ENCODE measurements at places on chromosomes 12 and 14.

DNA sequence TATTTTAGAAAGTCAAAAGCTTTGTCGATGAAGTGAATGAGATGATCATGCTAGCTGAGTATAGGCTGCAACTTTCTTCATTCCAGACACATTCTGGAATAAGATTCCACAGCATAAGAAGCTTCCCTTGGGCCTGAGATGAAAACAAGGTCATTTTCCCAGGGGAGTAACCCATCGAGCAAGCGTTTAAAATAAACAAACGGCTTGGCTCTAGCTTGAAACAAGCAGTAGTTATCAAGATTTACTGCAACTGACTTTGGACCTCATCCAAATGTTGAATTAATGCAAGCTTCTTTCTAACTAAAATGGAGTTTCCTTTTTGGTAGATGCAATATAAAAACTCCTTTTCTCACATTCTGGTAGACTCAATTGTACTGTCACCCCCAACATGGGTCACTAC, 23.0 kb downstream of the KCNJ8 start:
- peak; percentile 49 for DNase-seq

GRCh38 chr12:123996581-123996980, 23.6 kb downstream of the ZNF664 start:
- no peak for DNase-seq

GRCh38 chr12:31832740-31833729, 104.2 kb upstream of the AMN1 start:
- DNase-seq: no peak

- DNase-seq: no peak
These were observed 19.3 kb downstream of the JAG2 start for GRCh38 chr14:105149146-105149781.

DNA sequence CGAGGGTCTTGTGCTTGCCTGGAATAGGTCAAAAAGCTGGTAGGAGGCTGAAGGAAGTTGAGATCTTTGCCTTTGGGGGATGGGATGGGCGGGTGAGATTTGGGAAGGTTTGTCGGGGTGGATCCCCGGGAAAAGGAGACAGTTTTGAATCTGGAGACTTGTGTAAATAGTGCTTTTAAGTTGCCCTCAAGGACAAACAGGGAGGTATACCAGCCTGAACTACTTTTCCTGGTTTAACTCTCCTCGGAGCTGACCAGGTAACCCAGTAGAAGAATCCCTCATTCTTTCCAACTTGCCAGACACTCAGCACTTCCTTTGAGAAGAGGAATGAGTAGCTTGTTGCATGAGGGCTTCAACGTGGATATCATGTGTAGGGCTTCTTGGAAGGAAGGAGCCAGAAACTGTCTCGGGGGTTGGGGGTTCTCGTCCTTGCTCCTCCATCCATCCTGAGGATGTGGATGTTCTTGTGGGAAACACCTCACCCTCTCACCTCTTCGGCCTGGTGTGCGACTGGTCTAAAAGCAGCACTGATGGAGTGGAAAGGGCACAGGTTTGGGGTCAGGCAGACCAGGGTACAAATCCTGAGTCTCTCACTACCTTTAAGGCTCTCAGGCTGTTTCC, 1.9 kb downstream of the TEAD4 start:
- peak; percentile 26 for DNase-seq

DNA sequence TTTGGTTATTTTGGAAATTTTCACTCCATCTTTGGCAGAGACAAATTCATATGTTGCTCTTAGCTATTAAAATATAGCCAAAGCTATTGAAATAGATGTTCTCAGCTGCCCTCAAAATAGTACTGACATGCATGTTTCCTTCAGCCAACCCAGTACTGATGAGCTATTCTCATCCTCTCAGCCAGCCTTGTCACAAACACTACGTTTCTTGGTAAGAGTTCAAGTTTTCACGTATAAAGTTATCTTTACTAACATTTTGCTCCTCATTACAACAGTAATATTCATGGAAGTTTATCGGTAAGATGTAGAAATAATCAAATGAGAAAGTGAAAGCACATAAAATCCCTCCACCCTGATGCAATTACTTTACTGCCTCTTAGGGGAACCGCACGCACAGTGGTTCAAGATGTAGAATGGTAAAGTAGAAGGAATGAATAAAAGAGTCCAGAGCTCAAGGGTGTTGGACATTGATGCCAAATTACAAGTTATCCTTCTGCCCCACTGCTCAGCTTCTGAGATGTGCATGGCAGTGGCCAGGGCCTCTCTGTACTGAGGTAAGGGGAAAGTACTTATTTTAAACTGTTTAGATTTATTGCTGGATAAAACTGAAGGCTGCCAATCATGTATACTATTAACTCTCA, 20.7 kb downstream of the GCH1 start:
- peak; percentile 33 for DNase-seq

- peak; percentile 60 for DNase-seq
These were observed 642 bp downstream of the SLC38A2 start for GRCh38 chr12:46371718-46372543.

DNA sequence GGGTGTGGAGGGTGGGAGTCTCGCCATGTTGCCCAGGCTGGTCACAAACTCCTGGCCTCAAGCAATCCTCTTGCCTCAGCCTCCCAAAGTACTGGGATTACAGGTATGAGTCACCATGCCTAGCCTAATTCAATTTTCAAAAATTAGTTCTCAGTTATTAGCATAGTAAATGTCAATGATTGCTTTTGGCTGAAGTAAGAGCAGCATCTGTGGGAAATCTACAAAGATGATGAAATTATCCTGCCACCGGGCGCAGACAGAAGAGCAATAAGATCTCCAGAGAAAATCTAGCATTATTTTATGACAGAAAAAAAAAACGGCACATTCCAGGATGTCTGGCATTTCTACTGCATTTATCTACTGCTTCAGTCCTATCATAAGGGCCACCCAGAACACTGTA, 97.9 kb upstream of the DAAM1 start:
- DNase-seq: no peak

GRCh38 chr14:53967606-53968005, 11.0 kb upstream of the BMP4 start:
- no peak for DNase-seq

DNA sequence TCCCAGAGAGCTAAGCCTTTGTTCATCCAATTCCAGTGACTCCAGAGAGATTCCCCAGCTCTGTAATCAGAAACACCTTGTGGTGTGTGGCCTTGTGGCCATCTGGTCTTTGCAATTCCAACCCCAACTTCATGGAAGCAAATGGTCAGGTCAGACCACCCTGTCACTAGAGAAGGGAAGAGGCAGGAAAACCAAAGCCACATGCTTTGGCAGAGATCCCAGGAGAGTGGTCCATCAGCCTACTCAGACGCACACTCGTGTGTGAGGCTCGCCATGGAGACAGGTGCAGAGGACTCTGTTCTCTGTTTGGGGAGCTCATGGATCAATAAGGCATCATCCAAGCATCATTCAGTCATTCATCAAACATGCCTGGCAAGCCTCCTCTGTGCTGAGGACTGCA, 46.2 kb upstream of the TUNAR start:
- no peak for DNase-seq

- DNase-seq: peak; percentile 49
These were observed 276.3 kb downstream of the DUSP6 start for GRCh38 chr12:89075880-89076540.

DNA sequence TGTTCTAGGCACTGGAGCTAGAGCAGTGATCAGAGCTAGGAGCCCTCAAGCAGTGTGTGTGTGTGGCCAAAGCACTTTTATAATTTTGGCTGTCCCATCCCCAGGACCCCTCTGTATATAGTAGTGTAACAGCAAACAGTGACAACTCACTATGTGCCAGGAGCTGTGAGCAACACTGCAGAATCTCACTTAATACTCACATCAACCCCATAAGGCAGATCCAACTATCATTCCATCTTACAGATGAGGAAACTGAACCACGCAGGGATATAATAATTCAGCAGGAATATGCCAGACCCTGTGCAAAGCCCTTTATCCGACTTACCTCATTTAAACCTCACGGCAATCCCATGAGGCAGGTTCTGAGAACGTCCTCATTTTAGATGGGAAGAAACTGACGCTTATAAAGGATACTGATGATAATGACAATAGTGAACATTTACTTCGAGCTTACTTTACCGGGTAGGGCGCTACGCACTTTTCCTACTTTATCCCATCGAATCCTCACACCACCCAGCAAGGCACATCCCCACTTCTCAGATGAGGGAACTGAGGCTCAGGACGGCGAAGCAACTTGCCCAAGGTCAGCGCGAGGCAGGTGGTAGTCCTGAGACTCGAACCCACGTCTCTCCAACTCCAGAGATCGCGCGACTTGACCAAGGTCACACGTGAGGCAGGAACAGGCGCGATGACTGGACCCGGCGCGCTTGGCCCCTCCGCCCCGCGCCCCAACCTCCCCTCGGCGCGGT, 687 bp downstream of the RAB35 start:
- DNase-seq: peak; percentile 42

GRCh38 chr12:56241424-56242303, 11.8 kb downstream of the SLC39A5 start:
- DNase-seq: no peak

GRCh38 chr12:120741476-120742421, 16.1 kb downstream of the ACADS start:
- DNase-seq: no peak

DNA sequence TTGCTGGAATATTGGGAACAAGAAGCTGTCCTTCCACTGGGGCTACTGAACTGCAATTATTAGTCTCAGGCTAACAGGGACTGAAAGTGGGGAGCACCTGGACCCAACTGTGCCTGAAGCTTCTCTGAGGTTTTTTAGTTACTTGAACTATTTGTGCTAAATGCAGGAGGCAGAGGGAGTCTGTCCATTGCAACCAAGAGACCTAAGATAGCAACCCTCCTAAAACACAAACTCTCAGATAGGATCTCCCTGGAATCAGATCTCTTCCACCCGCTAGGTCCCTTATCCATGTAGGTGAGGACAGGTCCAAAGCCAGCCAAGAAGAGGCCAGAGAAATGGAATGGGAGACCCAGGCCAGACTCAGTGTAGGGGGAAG, 58.1 kb downstream of the NCOR2 start:
- no peak for DNase-seq

Data from fibroblast of skin of right biceps (primary cell).